C1 segment of cervical spinal cord (tissue), 14 donors: ENCODE measurements at places on chromosomes 16 and 17.

DNA sequence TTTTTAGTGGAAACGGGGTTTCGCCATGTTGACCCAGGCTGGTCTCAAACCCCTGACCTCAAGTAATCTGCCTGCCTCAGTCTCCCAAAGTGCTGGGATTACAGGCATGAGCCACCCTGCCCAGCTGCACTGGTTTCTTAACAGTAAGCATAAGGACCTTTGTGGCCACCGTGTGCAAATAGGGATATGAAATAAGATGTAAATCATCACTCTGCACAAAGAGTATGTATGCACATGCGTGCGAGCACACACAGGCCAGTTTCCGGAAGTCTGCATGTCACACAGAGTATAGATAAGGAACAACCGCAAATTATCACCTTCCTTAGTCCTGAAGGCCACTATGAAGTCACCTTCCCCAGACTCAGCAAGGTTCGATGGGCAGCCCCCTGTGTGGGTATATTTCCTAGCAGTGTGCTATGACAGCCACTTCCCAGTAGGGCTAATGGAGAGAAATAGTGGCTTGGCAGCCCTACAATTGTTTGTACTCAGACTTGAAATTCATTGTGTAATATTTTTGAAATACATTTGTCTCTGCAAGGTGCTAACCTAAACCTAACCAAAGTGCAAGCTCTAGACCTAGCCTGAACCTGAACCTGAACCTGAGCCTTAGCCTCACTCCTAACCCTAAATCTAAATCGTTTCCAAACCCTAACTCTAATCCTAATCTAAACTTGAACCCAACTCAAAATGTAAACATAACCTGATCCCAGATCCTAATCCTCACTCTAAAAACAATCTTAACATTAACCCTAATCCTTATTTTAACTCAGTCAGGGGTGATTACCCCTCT lies 48.4 kb upstream of the SKAP1 start:
- DNase-seq, result no peak

DNA sequence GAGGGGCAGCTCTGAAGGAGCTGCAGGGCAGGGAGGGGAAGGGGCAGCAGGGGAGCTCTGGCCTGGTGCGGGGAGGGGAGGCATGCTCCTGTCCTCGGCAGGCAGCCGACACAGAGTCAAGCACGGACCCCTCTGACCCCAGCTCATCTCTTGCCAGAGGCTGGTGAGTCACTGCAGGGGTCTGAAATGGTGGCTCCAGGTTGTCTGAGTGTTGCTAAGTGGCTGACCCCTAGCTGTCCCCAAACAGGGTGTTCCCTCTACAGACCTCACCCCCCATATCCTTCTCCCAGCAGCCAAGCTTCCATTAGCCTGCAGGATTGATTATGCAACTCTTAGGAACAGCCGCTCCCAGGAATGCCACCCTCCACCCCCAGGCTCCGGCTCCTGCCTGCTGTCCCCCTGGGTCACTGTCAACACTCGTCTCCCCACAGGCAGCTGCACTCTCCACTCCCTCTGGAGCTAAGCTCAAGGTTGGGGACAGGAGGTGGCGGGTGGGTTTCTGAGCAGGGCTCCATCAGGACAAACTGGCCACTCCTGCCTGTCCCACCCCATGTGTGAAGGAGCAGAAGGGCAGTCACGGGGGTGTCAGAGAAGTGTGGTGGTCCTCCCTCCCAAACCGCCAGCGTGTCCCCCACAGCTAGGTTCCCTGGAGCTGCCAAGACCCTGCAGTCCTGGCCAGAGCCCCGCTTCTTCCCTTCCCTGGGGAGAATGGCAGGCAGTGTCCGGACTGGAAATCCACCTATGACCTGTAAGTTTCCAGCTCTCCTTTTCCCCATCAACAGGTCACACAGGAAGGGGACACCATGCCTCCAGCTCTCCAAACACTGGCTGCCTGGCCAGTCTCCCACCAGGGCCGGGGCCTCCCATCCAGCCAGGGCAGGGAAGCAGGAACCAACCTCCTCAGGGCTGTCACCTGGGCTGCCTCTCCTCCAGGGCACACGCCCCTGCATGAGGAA lies 1.0 kb downstream of the MYLK3 start:
- DNase-seq, result no peak

DNA sequence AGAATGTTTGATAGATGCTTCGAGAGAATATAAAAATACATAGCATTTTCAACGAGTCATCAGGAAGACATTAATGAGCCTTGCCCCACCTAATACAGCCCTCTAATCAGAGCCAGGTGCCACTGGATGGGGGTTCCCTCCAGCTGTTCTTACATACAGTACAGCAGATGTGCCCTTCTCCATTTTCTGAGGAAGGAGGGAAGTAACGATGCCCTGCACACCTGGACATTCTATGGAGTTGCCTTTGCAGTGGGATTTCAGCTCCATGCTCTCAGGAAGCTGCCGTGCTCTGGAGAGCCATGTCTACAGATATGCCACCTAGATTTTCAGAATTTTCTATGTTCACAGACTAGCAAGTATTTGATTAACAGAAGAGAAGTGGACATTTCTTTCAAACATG lies 36.3 kb downstream of the CDRT15 start:
- DNase-seq, result no peak

GRCh38 chr16:11621920-11622651 lies 35.4 kb upstream of the LITAF start:
- DNase-seq, result no peak

- no peak for DNase-seq
Observed at GRCh38 chr16:20300312-20301097, 26.8 kb downstream of the GP2 start.

- no peak for DNase-seq
Observed at GRCh38 chr17:68433911-68434508, 23.3 kb downstream of the WIPI1 start.

DNA sequence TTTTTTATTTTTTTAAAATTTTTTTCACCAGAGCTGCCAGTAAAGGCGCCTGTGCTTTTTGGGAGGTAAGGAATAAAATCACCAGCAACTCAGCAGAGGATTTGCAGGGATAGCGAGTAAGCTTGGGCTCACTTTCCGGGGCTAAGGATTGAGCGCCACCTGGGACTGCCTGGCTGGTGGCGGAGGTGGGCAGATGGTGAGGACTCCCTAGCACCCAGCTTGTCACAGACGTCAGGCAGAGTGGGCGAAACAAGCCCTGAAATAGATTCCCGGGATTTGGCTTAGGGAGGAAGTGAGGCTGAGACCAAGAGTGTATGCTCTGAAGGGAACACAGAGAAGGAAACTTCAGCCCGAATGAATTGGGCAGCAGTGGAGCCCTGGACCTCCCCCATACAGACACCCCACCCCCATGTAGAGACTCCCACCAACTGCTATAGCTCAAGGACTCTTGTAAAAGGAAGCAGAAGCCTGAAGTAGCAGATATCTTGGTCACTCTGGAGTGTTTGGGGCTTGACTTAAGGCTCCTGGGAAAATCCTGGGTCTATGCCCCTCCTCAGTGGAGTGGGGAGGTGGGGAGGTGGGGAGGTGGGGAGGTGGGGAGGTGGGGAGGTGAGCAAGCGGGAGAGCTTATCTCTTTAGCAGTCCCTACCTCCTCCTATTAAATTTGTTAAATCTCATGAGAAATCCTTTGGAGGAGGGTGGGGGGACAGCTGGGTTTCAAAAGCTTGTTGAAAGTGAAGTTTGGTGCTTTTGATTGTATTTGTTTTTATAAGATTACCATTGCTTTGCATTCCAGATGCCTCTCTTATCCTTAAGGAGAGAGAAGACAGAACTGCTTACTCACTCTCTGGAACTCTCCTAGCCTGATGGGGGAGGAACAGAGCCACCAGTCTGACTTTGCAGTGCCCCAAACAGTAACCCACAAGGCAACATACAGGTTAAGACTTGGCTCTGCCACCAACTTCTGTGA lies 8.2 kb downstream of the ARL4D start:
- no peak for DNase-seq

DNA sequence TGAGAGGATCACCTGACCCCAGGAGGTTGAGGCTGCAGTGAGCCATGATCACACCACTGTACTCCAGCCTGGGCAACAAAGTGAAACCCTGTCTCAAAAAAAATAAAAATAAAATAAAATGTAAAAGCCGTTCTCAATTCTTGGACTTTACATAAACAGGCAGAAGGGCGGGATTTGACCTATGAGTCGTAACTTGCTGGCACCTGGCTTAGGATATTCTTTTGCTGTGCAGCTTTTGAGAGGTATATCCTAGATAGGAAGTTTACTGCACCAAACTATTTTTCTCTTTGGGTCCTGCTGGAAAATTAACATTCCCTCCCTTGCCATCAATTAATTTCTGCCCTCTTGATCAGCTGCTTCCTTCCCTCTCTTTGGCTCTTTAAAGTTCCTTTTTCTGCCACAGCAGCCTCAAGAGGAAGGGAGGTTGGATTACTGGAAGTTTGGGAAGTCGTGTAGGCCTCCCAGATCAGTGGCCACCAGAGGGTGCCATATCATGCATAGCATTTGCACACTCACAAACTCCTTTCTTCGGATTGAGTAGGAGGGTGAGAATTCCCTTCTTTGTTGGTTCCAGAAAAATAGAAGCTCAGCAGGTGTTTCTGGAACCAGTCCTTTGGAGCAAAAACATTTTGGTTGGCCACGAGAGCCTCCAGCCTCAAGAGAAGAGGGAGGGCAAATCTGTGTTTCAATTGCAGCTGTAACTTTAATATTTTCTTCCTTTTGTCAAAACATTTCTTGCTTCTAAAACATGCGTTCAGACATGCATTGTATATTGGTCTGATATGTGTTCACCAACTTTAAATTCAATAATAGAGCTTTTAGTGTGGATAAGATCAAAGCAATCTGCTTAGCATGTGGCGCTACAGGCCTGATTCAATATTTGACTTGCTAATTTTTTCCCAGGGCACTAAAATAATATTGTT lies 147.3 kb downstream of the CCDC182 start:
- no peak for DNase-seq
